ENCODE measurements at places on chromosomes 16 and 17.

- no peak for DNase-seq
Observed at GRCh38 chr17:2102931-2103809, 48.3 kb downstream of the HIC1 start.

- no peak for DNase-seq
Observed at GRCh38 chr17:5282642-5283217, 646 bp downstream of the RABEP1 start.

GRCh38 chr17:27554152-27554551, 76.8 kb upstream of the LGALS9 start:
- no peak for DNase-seq

DNA sequence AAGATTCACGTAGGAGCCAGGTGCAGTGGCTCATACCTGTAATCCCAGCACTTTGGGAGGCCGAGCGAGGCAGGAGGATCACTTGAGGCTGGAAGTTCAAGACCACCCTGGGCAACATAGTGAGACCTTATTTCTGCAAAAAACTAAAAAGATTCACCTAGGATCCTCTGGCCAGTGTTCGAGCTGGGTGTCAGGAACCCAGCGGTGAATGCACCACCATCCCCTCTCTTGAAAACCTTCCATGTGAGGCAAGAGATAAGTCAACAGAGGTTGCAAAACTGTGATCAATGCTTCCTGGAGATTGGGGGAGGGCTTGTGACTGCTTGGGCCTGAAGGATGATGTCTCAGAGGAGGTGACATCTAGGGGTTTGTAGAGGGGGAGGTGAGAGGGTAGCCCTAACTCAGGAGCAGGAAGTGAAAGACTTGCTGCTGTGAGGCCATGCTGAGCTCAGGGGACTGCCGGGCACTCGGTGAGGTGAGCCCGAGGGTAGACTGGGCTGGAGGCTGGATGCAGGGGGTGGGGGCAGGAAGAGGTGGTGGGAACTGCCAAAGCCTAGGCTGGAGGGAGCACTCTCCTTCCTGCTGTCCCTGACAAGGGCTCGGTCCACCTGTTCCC, 11.7 kb downstream of the GJD3 start:
- DNase-seq = no peak

DNA sequence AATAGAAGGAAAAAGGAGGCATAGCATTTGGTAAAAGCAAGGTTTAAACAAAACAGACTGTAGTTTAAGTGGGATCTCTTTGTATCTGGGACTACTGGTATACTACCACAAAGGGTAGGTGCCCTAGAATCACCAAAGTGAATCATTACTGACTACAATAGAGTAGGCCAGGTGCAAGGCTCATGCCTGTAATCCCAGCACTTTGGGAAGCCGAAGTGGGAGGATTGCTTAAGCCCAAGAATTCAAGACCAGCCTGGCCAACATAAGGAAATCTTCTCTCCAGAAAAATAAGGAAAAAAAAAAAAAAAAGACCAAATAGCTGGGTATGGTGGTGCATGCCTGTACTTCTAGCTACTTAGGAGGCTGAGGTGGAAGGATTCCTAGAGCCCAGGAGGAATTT, 60.8 kb upstream of the CORO6 start:
- no peak for DNase-seq

DNA sequence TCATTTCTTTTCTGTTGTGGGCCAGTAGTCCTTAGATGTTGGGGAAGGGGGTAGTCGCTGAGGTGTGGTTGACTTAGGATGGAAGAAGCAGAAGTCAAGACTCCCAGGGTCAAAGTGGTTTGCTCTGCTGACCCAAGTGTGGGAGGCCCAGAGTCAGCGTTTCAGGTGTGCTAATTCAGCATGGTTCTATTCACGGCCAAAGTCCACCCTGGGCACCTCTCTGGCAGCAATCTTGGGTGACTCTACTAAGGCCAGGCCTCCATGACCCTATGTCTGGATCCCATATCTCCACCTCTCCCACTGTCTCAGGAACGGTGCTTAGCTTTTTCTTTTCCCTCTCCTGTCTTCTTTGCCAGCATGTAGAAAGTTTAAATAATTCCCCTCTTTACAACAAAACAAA, 32.9 kb downstream of the MAPT start:
- DNase-seq = no peak

DNA sequence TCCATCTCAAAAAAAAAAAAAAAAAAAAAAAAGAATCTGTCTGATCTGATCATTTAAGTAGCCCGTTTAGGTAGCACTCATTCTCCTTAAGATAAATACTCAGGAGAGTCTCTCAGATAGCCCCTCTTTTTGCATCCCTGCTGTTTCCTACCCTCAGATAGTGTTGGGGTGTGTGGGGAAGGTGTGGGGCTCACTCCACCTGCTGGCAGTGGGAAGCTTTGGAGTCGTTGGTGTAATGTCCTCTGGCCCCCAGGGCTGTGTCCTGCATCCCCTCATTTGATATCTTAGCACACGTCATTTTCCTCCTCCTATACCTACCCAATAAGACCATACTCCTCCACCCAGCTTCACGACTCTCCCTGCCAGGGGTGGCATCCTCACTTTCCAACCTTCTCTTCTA, 20.5 kb upstream of the MYH10 start:
- no peak for DNase-seq

- DNase-seq = no peak
Observed at GRCh38 chr17:64639516-64639915, 22.6 kb downstream of the SMURF2 start.

DNA sequence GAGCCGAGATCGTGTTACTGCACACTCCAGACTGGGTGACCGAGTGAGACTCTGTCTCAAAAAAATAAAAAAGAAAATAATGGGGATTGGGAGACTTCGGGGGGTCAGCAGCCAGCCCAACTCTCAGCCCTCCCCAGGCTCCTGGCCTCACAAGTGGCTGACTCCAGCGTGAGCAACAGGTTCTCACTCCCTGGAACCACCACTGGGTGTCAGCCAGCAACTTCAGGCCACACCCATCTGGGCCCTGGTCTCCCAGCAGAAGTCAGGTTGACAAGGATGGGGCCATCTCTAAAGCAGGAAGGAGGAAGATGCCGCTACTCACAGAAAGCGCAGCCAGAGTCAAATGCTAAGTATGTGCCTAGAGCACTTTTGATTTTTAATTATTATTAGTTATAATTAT, 139.4 kb downstream of the C16orf78 start:
- no peak for DNase-seq

DNA sequence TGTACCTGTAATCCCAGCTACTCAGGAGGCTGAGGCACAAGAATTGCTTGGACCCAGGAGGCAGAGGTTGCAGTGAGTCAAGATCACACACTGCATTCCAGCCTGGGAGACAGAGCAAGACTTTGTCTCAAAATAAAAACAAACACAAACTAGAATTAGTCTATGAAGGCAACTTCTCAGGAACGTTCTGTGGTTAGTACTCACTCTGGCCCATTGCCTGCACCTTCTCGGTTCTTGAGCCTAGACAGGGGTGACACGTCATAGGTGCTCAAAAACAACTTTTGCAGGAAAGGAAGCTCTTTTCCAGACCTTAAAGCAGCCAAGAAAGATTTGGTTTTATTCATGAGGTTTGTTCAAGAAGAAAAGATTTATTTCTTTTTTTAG, 22.3 kb upstream of the CNOT1 start:
- no peak for DNase-seq

- no peak for DNase-seq
Observed at GRCh38 chr17:80103449-80104085, 2.2 kb downstream of the GAA start.

DNA sequence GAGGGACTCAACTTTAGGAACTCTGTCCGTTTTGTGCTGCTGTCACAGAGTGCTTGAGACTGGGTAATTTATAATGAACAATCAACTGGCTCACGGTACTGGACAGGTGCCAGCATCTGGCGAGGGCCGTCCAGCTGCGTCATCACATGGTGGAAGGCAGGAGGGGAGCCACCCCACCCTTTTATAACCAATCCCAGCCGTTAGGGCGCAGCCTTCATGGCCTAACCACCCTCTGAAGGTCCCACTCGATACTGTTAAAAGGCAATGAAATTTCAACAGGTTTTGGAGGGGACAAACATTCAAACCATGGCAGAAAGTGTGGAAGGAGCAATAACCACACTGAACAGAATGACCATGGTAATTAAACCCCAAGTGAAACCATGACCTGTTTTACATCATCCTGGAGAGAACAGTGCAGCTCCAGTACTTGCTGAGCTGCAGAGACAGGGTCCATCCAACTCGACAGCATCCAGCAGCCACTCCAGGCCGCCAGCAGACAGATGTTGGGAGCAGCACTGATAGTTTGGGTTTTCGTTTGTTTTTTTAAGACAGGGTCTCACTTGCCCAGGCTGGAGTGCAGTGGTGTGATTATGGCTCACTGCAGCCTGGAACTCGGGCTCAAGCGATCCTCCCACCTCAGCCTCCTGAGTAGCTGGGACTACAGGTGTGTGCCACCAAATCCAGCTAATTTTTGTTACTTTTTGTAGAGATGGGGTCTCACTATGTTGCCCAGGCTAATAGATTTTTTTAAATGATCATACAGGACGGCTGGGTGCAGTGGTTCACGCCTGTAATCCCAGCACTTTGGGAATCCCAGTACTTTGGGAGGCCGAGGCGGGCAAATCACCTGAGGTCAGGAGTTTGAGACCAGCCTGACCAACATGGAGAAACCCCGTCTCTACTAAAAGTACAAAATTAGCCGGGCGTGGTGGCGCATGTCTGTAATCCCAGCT, 11.0 kb downstream of the CHMP6 start:
- no peak for DNase-seq

DNA sequence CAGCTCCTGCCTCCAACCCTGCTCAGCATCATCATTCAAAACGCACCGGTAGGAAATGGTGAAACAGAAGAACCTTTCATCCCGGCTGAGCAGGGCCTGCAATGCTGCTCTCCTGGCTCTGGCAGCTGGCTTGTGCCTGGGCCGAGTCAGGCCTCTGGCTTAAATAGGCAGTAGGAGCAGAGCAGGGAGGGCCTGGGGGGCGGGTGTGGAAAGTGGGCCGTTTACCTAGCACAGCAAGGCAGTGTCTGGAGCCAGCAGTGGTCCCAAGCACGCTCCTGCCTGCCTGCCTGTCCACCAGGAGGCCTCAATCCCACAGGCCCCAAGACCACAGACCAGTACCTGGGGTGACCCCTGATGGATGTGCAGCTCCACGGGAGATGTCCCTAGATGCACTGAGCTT, 59.3 kb downstream of the SMPD3 start:
- no peak for DNase-seq

DNA sequence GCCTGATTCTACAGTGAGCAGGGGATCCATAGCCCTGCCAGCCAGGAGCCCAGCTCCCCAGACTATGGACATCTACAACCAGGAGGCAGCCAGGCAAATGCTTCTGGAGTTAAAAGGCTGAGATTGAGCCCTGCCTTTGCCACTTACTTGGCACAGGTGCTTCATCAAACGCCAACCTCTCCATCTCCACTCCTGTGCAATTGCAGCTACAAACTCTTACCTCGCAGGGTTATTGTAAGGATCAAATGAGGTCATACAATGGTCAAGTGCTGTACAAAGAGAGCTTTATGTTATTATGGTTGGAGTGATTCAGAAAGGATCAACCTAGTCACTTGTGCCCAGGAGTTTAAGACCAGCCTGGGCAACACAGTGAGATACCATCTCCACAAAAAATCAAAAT, 9.8 kb upstream of the MYO18A start:
- no peak for DNase-seq

DNA sequence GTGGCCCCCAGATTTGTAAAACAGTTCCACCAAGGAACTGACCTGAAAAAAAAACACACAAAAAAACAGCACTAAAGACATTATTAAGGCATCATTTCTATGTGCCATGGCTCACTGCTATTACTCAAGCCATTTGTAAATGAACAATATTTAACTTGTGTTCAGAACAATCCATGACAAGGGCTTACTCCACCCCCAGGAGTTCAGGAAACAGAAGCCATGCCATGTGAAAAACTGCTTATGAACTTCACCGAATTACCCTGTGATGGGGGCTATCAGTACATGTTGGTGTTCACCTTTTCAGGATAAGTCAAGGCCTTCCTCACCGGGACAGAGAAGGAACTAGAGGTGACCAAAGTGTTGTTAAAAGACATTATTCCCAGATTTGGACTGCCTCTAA, 19.2 kb downstream of the ACSM1 start:
- DNase-seq = no peak

DNA sequence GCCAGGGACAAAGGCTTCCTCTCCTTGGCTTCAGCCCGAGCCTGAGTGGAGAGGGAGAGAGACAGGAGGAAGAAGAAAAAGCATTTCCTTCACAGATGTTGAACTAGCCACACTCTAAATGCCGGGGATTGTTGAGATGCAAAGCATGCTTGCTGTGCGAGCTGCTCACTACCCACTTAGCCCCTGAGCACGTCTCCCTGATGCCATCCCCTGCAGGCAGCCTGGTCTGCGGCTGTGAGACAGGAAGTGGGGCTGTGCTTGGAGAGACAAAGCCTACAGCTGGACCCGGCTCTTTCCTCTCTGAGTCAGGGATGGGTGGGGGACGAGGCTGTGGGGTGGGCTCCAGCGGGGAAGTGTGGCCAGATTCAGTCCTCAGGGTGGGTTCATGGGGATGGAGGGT, 13.7 kb downstream of the WNT9B start:
- no peak for DNase-seq

- DNase-seq = no peak
Observed at GRCh38 chr17:36085765-36086164, 4.2 kb downstream of the CCL3 start.

DNA sequence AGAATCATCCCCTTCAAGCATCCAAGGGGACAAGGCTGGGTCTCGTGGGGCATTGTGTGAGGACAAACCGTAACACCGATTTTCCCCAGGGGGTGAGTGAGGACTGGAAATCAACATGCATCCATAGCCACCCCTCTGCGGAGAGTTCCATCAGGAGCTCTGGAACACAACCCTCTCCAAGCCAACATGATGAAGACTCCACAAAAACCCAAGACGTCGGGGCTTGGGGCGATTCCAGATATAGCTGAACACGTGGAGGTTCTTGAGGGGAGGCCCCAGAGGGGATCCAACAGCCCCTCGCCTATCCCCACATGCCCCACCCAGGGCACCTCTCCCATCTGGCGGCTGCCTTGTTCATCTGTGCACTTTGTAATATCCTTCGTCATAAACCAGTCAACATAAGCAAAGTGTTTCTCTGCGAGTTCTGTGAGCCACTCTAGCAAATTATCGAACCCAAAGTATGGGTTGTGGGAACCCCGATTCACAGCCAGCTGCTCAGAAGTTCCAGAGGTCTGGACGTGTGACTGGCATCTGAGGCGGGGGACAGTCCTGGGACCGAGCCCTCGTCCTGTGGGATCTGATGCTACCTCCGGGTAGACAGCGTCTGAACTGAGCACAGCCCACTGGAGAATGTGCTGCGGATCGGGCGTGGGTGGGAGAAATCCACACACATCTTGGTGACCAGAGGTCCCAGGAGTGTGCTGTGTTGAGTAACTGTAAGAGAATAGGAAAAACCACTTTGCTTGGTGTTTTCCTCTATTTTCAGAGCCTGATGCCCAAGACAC, 55.5 kb downstream of the RPH3AL start:
- no peak for DNase-seq

DNA sequence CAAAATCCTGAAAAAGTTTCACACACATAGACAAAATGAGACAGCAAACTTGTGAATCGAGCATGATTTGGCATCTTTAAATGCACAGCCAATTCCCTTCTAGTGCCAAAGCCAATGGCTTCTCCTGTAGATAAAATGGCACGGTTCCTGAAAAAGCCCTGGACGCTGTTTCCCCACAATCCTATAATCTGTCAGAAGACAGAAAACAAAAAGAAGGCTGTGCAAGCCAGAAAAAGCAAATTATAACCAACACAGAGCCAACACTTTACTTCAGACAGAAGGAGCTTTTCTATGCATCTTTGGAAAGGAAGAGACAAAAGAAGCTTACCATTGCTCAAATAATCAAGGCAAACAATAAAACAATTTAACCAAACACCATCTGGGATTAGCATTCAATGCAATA, 23.8 kb downstream of the FAM222B start:
- DNase-seq = no peak
